GM23338 (cell line): ENCODE measurements at places on chromosomes 12 and 14. TPM values are rescaled to one million over a fixed set of nuclear protein-coding genes. Genes with fewer than 3 reads are reported as not detected.
A peak's percentile ranks its signal among the peaks of the same experiment; 100 is the strongest.

- no peaks in the 10 kb centered on the region for H3K36me3 ChIP-seq
- H3K4me3 ChIP-seq: no peak overlapping the region
- H3K27ac ChIP-seq: no peak overlapping the region
- no peak for DNase-seq
- H3K27me3 ChIP-seq: no peaks in the 10 kb centered on the region
Observed at GRCh38 chr12:1922985-1923384, 4.5 kb upstream of the CACNA2D4 start.

KRT72 gene
- not detected in 2 replicates for total RNA-seq

EPYC gene
- total RNA-seq: not detected in 2 replicates

- DNase-seq: peak; percentile 34
- no peak overlapping the region for H3K27ac ChIP-seq
- peaks cover 100% of the 10 kb centered on the region for H3K27me3 ChIP-seq
- H3K36me3 ChIP-seq: no peaks in the 10 kb centered on the region
Observed at GRCh38 chr14:94770815-94771157, 873 bp upstream of the GSC start.

GRCh38 chr14:104301731-104302460 lies 163.5 kb downstream of the KIF26A start:
- no peak overlapping the region for H3K27ac ChIP-seq
- H3K36me3 ChIP-seq: no peaks in the 10 kb centered on the region
- DNase-seq: no peak
- H3K4me3 ChIP-seq: no peak overlapping the region
- no peaks in the 10 kb centered on the region for H3K27me3 ChIP-seq
- no peaks in the 10 kb centered on the region for H3K4me1 ChIP-seq

NFE2 gene
- 0.27 and 1.3 TPM in 2 replicates for total RNA-seq

- H3K36me3 ChIP-seq: no peaks in the 10 kb centered on the region
- DNase-seq: no peak
- no peak overlapping the region for H3K4me3 ChIP-seq
- no peaks in the 10 kb centered on the region for H3K27me3 ChIP-seq
- H3K27ac ChIP-seq: no peak overlapping the region
Observed at GRCh38 chr12:30757316-30757715, 2.6 kb upstream of the CAPRIN2 start.

- H3K4me1 ChIP-seq: peaks cover 68% of the 10 kb centered on the region
- peak within 1 kb of the TSS; percentile 84 for H3K4me3 ChIP-seq
- H3K27me3 ChIP-seq: no peaks in the 10 kb centered on the region
- no peaks in the 10 kb centered on the region for H3K36me3 ChIP-seq
Observed at GRCh38 chr12:53231921-53232645, at the start of gene RARG. RARG (minus strand) TSS chr12:53232209; CDS start chr12:53227545, 4,664 bp downstream.

DNA sequence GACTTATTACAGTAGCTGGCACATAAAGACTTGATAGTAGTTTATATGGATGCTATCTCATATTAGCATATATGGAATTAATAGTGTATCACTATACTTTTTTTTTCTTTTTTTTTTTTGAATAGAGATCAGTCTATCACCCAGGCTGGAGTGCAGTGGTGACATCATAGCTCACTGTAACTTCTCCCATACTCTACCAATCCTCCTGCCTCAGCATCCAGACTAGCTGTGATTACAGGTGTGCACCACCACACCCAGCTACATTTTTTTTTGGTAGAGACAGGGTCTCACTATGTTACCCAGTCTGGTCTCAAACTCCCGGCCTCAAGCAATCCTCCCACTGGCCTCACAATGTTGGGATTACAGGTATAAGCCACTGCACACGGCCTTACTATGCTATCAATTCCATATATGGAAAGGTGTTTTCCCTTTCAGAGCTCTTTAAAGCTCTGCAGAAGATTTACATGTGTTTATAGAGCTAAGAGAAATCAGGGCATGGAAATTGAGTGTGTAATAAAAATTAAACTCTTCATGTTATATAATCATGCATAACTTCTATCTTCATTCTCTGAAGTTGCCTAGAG lies 1.8 kb upstream of the TBK1 start:
- peaks cover 10% of the 10 kb centered on the region for H3K4me1 ChIP-seq
- DNase-seq: no peak
- peak overlapping the region; percentile 46 for H3K27ac ChIP-seq
- H3K4me3 ChIP-seq: peak overlapping the region; percentile 91
- H3K27me3 ChIP-seq: no peaks in the 10 kb centered on the region

SLC5A8 gene
- 0.10 and 0.35 TPM in 2 replicates for total RNA-seq

DNA sequence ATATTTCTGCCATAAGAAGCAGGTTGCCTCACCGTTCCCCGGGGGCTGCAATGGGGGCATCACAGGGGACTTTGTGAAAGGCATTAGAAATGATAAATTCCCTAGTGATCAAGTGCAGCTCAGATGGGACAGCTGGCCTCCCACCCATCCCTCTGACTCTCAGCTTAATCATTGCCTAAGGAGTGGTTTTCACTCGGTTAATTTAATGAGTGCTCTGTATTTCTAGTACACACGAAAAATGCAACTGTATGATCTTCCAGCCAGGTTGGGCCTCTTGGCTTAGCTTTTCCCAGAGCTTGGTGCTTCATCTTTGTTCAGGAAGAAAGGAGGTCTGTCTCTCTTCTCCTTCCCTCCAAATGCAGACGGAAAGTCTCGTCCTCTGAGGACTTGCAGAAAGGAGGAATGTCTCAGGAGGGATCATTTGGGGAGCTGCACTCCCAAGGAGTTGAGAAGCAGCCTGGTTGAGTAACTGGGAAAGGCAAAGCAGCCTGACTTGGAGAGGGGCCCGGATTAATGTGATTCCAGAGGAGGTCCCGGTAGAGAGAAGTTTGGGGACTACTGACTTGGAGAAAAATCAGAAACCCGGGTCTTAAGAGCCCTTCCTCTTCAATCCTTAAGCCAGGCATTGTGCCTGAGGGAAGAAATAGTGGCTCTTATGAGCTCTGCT lies 7.2 kb downstream of the CD9 start:
- H3K27me3 ChIP-seq: no peaks in the 10 kb centered on the region
- H3K4me3 ChIP-seq: no peak overlapping the region
- peaks cover 72% of the 10 kb centered on the region for H3K4me1 ChIP-seq
- DNase-seq: no peak
- peaks cover 7% of the 10 kb centered on the region; the same call in 1 of the 2 replicates for H3K36me3 ChIP-seq
- peak overlapping the region; percentile 79 for H3K27ac ChIP-seq

DNA sequence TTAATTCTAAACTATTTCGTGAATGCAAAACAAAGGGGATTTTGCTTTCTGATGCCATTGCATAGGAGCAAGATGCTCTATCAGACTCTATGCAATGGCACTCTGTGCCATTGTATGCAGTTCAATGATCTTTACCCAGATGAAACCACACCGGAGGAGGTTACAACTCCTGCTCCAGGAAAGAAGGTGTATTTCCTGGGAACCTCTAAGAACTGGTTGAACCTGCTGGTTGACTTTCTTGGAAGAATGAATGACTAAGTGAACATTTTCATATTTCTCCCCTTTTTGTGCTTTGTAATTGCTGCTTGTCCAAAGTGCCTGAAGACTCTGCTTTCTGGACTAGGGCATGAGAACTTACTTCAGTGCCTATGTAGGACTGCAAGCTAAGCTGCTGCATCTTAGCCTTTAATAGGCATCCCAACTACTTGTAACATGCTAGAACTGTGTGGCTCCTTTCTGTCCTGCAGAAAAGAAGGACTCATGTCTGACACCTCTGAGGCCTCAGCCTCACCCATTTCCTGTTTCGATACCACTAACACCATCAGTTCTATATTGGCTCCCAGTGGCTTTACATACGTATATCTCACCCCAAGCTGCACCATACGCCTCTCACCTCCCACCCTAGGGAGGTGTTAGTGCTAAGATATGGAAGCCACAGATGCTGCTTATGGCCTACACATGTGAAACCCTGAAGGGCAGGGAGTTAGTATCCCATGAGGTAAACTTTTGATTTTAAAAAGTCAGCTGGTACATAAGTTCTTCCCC lies 193.5 kb upstream of the CNOT2 start:
- no peak overlapping the region for H3K27ac ChIP-seq
- no peak overlapping the region for H3K4me3 ChIP-seq
- no peak for DNase-seq
- no peaks in the 10 kb centered on the region for H3K27me3 ChIP-seq
- no peaks in the 10 kb centered on the region for H3K36me3 ChIP-seq

NRL gene
- total RNA-seq: 2.2 and 5.2 TPM in 2 replicates

DNA sequence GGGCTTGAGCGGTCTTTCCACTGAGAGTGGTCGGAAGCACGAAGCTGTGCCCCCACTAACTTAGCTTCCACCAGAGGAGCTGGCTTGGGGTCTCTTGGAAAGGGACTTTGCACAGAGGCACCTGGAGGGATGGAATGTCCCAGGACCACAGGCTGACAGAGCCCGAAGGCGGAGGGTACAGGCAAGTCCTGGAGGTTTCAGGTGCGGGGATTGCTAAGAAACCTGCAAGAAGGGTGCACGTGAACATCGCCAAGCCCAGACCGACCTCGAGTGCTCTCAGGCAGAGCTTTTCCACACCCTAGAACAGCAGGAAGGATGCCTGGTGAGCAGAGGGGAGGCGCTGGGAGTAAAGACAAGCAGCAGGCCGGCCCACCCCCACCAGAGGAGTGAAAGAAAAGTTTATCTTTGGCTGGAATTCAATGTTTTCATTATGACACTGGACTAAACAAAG lies 61.6 kb downstream of the SERPINA3 start:
- no peaks in the 10 kb centered on the region for H3K36me3 ChIP-seq
- DNase-seq: no peak
- H3K27me3 ChIP-seq: no peaks in the 10 kb centered on the region
- no peak overlapping the region for H3K27ac ChIP-seq

GRCh38 chr12:92237762-92238523 lies 92.3 kb upstream of the BTG1 start:
- no peaks in the 10 kb centered on the region for H3K36me3 ChIP-seq
- H3K27ac ChIP-seq: no peak overlapping the region
- no peaks in the 10 kb centered on the region for H3K27me3 ChIP-seq
- H3K4me1 ChIP-seq: no peaks in the 10 kb centered on the region
- DNase-seq: no peak

GRCh38 chr12:6643569-6644256 lies 3.5 kb downstream of the ACRBP start:
- no peak for DNase-seq
- H3K4me1 ChIP-seq: peaks cover 10% of the 10 kb centered on the region; the same call in 1 of the 2 replicates
- H3K36me3 ChIP-seq: no peaks in the 10 kb centered on the region
- peaks cover 27% of the 10 kb centered on the region for H3K27me3 ChIP-seq
- no peak overlapping the region for H3K27ac ChIP-seq
- H3K4me3 ChIP-seq: no peak overlapping the region

DNA sequence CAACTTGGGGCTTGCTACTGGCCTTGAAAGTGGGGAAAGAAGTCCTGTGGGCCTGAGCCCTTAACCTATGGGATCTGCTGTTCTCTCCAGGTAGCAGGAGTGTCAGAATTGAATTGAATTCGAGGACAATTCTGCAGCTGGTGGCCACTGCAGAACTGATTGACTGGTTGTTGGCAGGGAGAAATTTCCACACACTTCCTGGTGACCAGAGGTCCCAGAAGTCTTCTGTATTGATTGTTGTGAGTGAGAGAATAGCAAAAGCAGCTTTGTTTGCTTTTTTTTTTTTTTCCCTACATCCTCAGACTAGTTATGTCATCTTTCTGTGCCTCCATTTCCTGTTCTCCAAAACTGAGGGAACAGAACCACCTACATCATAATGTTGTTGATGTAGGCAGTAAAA lies 64.1 kb downstream of the PRICKLE1 start:
- H3K36me3 ChIP-seq: no peaks in the 10 kb centered on the region
- DNase-seq: no peak
- H3K27ac ChIP-seq: no peak overlapping the region
- peaks cover 6% of the 10 kb centered on the region for H3K4me1 ChIP-seq
- no peaks in the 10 kb centered on the region for H3K27me3 ChIP-seq
- H3K4me3 ChIP-seq: no peak overlapping the region

DNA sequence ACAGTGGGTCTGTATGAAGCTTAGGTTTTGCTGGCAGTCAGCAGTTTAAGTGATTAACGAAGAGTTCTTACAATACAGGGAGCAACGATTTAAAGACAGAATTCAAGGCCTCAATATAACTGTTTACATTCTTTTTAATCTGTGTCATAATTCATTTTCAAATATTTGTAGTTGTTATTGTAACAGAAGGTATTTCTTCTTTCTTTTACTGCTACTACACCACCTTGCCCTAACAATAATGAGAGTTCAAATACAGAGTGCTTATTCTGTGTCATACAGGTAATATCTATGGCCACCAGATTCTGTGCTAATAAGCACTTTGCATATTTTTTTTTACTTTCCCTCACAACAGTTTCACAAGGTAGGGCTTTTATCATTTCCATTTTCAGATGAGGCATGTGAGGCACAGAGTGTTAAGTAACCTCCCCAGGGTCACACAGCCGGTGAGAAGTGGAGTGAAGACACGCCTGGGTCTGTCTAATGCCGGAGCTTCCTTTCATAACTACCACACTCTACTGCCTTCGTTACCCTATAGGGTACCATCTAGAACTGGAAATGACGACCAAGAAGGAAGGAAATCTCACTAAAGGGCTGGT lies 81.9 kb downstream of the PELI2 start:
- H3K4me1 ChIP-seq: peaks cover 8% of the 10 kb centered on the region
- H3K27me3 ChIP-seq: no peaks in the 10 kb centered on the region
- no peak for DNase-seq
- H3K36me3 ChIP-seq: no peaks in the 10 kb centered on the region
- H3K4me3 ChIP-seq: no peak overlapping the region

SIX1 gene
- total RNA-seq: 0.35 and 0.78 TPM in 2 replicates
